H9 (cell line): ENCODE measurements at places on chromosomes 6 and 20. TPM values are rescaled to one million over a fixed set of nuclear protein-coding genes. Genes with fewer than 3 reads are reported as not detected.
A peak's percentile ranks its signal among the peaks of the same experiment; 100 is the strongest.

The HLA-DOA gene
- total RNA-seq = 15.3 and 15.6 TPM in 2 replicates

The RAB44 gene
- 0.04 TPM in 1 of 2 replicates, not detected in the other for total RNA-seq

The PBX2 gene
- 174 and 176 TPM in 2 replicates for total RNA-seq

The NRSN1 gene
- total RNA-seq = not detected in 2 replicates

DNA sequence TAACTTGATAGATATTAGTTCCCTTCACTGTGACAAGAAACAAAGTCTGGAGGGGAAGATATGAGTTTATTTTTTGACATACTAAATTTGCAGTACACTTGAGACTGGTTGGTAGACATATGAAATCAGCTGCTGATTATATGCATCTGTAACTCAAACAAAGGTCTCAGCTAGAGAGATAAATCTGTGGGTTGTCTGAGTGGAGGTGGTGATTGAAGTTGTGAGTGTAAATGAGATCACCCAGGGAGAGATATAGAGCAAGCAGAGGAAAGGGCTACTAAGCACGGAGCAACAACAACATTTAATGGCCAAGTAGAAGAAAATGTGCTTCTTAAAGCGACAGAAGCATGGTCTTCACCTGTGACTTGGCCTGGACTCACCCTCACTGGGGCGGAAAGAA is 173.2 kb upstream of the EYA4 start:
- no peak for DNase-seq

GRCh38 chr6:42454428-42454791 is 2.7 kb upstream of the TRERF1 start:
- DNase-seq = peak; percentile 55

- DNase-seq = no peak
Measured at GRCh38 chr6:12101653-12102312, 89.7 kb downstream of the HIVEP1 start.

GRCh38 chr20:54063992-54064676 is 6.3 kb downstream of the BCAS1 start:
- no peak for DNase-seq

DNA sequence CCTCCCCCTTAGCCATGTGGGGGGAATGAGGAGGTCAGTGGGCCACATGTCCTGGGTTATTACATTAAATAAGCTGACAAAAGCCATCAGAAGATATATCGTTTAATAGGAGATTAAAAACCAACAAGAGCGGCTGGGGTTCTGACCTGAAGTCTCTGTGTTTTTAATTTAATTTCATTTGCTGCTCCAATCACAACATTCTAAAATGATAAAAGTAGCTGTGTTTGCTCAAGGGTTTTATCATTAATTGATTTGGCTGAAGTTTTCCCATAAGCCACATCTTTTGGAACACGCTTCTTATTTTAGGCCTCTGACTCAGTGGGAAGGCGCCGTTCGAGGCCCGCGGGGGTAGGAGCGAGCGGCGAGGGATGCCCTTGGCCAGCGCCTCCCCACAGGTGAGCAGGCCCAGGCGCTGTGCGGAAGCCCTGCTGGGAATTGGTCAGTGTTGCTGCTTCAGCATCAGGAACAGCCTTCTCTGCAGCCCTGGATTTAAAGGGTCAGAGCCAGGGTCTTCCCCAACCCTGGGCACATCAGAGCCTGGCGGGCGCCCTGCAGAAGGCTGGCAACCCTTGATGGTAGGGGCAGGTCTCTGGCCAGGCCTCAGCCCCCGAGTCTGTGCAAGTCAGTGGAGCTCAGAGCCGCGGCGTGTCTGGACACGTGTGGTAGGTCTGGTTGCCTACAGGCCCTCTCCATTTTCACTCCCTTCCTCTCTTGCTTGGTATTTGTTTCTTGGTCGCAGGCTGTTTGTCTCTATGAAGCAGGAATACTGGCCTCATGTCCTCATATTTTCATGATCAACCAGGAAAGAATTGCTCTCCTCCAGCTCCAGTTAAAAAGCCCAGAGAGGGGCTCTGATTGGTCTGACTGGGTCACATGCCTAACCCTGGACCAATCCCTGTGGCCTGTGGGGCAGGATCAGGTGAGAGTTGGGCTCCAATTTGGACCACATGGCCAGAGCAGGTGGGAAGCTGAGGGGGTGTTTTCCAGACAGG is 30.9 kb upstream of the MLN start:
- no peak for DNase-seq

DNA sequence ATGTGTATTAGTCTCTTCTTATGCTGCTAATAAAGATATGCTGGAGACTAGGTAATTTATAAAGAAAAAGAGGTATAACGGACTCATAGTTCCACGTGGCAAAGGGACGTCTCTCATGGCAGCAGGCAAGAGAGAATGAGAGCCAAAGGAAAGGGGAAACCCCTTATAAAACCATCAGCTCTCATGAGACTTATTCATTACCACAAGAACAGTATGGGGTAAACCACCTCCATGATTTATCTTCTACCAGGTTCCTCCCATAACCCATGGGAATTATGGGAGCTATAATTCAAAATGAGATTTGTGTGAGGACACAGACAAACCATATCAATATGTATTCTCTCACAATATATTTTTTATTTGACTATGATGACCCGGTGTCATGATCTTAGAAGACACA is 109.1 kb downstream of the UTRN start:
- DNase-seq = no peak

- DNase-seq = no peak
Measured at GRCh38 chr20:41142919-41143318, 5.6 kb downstream of the PLCG1 start.

DNA sequence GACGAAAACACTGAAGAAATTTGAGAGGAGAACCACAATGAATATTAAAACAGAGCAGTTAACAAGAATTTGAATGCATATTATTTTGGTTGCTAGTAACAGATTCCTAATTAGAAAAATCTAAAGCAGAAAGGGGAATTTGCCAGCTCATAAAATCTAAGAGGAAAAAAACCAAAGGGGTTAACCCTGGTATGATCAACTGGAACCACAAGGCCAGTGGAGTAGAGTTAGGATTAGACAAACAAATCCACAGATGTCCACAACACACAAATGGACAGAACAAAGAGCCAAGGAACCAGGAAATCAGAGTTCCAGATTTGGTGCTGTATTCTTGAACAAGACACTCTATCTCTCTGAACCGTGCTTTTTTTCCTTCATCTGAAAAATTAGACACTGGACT is 195.0 kb downstream of the TASP1 start:
- no peak for DNase-seq

DNA sequence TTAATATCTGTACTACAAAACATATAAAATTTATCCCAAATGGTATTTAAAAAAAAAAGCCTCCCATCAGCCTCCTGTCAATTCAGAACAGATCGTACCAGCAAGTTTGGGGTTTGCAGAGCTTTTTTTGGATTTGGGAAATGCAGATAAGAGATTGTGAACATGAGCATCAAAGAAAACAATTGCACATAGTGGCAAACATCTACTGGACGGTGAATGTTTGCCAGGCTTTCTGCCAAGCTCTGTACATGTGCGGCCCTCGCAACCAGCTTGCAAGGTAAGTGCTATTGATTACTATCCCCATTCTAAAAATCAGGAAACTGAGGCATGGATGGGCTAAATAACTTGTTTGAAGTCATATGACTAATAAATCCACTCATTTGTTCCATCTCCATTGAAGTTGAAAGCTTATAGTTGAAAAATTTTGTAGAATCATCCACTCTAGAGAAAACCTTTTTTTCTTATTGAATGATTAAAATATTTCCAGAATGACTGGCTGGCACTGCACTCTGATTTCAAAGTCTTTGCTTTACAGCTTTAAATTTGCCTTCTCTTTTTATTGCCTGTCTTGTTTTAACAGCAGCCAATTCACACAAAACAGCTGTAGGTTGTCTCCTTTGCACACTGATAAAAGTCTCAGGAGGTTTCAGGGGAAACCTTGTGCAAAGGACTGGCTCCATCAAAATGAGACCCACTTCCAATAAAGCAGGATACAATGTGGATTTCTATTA is 37.4 kb upstream of the SIRT5 start:
- no peak for DNase-seq

DNA sequence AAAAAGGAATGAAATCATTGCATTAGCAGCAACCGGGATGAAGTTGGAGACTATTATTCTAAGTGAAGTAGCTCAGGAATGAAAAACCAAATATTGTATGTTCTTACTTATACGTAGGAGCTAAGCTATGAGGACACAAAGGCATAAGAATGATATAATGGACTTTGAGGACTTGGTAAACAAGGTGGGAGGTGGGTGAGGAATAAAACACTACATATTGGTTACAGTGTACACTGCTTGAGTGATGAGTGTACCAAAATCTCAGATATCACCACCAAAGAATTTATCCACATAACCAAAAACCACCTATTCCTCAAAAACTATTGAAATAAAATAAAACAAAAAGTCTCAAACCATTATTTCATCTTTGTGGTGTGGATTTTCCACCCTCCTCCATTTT is 593.5 kb downstream of the TENT5A start:
- DNase-seq = no peak

DNA sequence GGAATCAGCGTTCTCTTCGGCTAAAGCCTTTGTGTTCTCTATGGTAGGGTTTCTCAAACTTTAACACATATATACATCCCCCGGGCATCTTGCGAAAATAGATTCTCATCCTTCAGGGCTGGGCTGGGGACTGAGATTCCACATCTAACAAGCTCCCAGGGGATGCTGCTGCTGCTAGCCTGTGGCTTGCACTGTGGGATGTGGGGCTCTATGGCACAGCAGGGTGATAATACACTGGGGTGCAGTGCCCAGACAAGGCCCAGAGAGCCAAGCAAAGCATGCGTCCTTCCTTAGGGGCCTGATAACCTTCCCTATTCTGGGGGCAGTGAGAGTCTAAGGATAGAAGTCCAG is 102.0 kb downstream of the LAMP5 start:
- no peak for DNase-seq

- DNase-seq = no peak
Measured at GRCh38 chr20:63027922-63028389, 21.2 kb upstream of the BHLHE23 start.

- peak; percentile 79 for DNase-seq
Measured at GRCh38 chr6:2790588-2791449, 25.6 kb downstream of the WRNIP1 start.

GRCh38 chr6:122709922-122710512 is 69.5 kb upstream of the FABP7 start:
- no peak for DNase-seq

DNA sequence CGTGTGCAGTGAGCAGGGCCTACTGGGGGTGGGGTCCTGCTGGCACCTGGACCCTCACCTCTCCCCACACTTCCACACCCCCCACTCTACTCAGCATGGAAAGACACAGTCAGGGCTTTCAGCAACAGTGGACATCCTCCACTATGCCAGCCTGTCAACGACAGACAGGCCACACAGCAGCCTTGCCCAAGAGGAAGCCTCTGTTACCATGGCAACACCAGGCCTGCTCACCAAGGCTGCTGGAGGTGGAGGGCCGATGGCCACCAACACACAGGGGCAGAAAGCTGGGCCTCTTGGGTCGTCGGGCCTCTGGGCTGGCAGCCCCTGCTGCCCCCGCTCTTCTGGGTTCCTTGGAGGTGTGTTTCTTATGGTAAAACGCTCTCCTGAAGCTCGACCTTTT is 13.6 kb downstream of the BNIP5 start:
- DNase-seq = no peak

DNA sequence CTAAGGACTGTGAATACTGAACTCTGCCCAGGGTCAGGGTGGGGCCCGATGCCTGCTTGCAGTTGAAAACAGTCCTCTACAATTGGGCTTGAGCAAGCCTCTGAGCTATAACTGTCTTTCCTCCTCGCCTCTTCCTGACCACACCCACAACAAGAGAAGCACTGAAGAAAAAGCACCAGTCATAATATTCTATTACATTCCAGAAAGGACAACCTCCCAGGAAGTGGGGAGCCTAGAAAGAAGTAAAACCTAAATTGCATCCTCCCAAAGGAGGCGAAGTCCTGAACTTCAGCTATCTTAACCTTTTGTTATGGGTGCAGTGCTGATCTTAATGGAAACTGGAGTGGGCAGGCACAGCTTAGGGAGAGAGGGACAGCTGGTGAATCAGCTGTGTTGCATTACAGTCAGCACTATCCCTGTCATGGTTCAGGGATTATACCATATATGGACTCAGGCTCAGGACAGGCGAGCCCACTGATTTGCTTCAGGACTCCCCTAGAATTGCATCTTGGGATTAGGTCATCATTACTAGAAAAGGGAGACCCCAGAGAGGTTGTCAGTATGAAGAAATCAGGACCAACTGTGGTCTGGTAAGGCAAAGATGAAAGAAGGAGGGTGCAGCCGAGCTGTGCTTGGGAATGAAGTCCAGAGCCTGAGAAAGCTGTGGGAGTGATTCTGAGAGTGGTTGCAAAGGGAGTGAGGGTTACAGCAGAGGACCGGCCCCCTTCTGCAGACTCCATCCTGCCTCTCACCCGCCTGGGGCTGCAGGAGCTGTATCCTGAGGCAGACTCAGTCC is 18.3 kb upstream of the TRAM2 start:
- DNase-seq = peak; percentile 43

GRCh38 chr20:21237956-21238799 is 65.0 kb upstream of the XRN2 start:
- DNase-seq = no peak

DNA sequence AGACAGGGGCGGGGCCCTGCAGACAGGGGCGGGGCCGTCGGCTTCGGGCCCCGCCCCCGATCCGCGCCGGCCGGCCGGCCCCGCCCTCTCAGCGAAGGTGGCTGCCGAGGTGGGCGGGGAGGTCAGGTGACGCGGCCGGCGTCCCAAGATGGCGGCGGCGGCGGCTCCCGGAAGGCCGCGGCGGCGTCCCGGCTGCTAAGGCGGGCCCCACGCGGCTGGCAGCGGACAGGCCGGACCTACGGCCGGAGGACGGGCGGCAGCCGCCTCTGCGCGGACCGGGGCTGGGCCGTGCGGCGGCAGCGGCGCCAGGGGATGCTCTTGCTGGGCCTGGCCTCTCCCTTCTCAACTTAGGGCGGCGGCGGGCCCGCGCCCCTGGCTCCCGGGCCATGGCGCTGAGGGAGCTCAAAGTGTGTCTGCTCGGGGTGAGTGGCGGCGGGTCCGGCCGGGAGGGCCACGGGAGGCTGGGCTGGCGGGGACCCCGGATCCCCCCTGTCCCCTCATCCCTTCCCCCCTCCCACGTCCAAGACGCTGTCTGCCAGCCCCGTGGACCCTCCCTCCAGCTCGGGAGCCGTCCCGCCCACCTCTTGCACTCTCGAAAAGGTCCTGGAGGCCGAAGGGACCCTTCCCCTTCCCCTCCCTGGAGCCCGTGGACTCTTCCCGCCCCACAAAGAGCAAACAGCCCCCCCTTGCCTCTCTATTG is at the start of gene RAB22A:
Gene RAB22A (plus strand): TSS at position 125 of the 700 bp plus-strand sequence. CDS start 262 bp downstream, at position 387.
- DNase-seq = peak; percentile 66

DNA sequence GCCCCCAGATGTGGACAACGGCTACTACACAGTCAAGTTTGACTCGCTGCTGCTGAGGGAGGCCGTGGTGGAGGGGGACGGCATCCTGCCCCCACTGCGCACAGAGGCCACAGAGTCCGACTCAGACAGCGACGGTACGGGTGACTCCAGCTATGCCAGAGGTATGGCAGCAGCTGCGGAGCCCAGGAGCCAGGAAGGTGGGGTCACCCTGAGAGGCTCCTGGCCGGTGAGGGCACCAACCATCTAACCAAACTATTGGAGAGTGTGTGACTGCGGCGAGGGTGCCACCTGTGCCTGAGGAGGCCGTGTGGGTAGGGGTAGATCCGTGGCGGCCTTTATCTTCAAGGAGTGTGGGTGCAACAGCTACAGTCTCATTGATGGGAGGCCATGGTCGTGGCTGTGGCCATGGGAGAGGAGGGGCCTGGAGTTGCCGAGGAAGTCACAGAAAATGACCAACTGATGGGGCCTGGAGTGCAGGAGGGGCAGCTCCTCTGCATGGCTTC is 2.8 kb upstream of the LIME1 start:
- no peak for DNase-seq
